ENCODE measurements at places on chromosomes 16 and 17.

- no peak for DNase-seq
These were observed 47.1 kb downstream of the SRCIN1 start for GRCh38 chr17:38558728-38559050.

GRCh38 chr17:82400206-82400605 lies 17.9 kb upstream of the HEXD start:
- no peak for DNase-seq

DNA sequence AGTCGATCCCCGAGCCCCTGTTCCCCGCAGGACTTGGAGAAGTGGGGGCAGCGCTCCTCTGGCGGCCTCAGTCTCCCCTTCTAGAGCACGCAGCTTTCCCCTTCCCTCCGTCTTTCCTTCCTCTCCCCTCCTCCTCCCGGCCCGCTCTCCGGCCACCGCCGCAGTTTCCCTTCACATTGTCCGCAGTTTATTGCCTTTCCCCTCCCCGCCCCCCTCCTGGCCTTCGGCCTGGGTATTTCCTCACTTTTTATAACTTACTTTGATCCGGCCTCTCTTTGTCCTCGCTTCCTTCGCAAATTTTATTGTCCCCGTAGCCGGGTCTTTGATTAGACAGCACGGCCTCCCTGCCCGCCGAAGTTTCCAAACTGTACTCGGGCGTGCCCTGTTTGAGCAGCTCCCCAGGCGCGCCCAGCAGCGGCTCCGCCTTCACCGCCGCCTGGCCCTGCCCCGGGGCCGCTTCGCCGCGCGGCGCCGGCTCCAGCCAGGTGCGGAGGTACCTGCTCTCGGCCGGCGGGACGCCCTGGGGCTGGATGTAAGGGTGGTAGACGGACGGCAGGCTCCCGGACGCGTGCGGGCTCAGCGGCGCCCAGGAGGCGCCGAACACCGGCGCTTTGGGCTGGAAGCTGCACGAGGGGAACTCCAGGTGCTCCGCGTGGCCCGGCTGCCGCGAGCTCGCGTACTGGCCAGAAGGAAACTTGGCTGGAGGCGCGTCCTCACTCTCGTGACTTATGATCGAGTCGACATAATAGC lies 488 bp downstream of the HOXB9 start:
- DNase-seq = no peak

DNA sequence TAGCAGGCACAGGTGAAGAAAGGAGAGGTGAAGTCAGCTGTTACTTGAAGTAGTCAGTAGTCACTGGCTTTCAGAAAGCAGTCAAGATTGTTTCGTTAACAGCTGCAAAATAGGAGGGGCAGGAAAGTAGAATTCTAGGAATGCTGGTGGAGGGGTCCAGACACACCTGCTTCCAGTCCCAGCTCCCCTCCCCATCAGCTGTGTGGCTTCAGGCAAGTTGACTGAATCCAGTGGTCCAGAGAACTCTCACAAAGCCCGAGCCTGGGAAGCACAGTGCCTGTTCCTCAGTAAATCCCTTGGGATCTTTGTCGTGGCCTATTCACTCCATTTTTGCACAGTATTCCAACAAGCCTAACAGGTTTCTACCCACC lies 4.6 kb upstream of the SOCS1 start:
- no peak for DNase-seq

DNA sequence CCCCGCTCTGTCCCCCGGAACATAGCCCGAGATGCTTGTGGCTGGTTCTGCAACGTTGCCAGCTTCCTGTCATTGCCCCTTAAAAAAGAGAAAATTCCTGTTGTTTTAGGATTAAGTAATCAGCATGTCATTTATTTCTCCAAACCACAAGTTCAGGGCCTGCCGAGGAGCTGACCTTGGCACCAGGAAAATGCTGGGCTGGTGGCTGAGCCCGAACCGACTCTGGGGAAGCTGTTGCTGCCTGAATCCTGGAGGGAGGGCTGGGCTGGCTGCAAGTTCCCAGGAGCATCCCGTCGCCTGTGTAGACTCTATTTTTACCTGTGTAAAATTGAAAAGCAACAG lies 130.9 kb upstream of the FOXF1 start:
- no peak for DNase-seq

DNA sequence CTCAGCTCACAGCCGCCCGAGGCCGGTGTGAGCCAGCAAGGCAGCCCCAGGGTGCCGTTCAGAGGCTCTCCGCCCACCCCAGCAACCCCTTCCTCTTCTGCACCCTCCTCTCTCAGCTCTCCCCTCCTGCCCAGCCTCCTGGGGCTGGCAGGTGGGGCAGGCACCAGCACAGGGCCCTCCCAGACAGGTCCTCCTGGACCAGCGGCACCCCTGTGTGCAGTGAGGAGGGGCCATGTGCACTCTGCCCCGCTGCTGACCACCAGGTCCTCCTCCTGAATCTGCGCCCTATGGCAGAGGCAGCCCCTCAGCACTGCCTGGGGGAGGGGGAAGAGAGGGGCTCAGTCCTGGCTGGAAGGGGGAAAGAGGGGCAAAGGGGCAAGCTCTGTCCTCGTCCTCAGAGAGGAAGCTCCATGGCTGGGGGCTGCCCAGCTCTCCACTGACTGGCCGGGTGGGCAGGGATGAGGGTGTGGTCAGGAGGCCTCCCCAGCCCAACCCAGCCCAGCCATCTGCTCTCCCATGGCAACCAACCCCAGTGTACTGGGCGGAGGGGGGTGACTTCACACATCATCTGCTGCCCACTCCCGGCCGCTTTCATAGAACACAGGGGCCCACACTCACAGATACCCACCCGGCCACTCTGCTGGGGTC lies 5.4 kb upstream of the BCAR1 start:
- DNase-seq = no peak

- DNase-seq = no peak
These were observed 460.8 kb upstream of the TOM1L1 start for GRCh38 chr17:54439816-54440215.

DNA sequence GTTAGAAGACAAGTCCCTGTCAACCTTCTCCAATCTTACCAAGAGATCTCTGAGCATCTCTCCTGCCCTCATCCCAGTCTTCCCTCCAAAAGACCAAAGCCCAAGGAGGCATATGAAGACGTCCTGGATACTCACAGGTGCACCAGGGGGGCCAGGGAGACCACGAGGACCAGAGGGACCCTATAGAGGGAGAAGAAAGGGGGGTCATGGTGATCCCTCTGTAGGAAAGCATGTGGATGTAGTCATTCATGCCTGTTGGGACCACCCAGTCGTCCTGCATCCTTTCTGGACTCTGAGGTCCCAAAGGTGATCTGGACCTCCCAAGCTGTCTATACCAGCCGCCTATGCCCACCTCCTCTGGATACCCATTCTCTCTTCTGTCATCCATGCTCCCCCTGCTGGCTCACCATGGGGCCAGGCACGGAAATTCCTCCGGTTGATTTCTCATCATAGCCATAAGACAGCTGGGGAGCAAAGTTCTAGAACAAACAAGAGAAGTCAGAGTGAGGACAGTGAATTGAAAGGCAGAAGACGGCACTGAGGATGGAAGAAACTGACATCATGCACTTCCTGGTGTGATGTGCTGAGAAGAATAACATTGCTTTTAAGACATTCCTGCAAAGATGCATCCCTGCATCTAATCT lies 3.3 kb downstream of the COL1A1 start:
- DNase-seq = peak; percentile 28

GRCh38 chr17:76246080-76247066 lies 6.1 kb upstream of the RNF157 start:
- no peak for DNase-seq

DNA sequence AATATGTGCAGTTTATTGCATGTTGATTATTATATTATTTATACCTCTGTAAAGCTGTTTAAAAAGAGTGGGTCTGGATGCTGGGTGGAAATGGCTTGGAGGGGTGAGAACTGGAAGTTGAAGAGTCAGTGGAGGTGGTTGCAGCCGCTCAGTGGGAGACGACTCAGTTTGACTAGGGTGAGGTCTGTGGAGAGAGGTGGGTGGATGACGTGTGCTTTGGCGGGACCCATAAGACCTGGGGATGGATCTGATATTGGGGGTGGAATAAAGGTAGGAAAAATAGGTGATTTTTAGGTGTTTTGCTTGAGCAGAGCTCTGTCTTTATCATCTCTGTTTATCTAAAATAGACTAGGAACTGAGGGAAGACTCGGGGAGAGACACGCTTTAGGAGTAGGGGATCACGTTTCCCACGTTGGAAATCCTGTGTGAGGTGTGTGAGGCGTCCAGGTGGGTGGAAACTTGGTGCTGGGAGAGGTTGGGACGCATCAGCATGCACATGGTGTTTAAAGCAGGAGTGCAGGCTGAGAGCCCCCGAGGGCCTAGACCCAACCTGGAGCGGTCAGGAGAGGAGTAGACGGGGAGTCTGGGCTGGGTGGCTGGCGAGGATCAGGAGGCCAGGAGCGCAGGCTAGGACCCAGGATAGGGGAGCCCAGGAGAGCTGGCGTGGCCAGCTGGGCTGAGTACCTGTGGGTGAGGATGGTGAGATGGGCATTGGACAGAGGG lies 17.2 kb downstream of the NT5M start:
- DNase-seq = no peak

DNA sequence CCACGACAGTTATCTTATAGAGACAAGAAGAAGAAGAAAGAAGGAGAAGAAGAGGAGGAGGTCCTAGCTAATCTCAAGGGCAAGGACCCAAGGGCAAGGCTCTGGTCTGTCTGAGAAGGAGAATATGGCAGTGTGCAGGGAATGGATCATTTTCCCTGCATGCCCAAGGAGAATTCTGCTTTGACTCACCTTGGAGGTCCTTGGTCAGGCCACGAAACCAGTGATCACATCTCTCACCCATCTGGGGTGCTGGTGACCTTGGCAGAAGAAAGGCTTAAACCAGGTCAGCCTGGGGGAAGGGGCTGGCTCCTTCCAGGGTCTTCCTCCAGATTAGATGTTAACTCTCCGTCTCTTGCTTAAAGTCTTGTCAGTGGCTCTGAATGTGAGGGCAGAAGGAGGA lies 1.6 kb upstream of the FMNL1 start:
- no peak for DNase-seq

DNA sequence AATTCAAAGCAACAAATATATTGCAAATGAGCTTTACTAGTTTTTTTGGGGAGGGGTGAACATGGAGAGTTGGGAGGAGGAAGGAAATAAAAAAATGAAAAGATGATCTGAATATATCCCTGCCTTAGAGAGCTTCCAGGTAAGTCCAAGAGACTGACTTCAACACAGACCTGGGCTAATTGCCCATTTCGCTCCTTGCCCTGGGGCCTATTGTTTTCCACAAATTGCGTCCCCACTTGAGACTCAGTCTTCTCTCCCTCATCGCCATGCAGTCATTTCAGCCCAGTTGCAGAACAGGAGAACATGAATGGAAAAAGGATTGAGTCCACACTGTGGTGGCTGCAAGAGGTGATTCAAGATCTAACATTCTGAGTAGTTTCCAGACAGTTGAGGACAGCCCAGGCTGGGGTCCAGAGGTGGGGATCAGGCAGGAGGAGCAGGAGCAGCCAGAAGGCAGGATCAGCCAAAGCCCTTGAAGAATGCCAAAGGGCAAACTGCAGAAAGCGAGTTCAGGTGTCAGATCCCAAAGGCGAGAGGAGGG lies 21.6 kb upstream of the TOB1 start:
- DNase-seq = no peak

GRCh38 chr16:76835339-76835738 lies 355.7 kb upstream of the MON1B start:
- no peak for DNase-seq

DNA sequence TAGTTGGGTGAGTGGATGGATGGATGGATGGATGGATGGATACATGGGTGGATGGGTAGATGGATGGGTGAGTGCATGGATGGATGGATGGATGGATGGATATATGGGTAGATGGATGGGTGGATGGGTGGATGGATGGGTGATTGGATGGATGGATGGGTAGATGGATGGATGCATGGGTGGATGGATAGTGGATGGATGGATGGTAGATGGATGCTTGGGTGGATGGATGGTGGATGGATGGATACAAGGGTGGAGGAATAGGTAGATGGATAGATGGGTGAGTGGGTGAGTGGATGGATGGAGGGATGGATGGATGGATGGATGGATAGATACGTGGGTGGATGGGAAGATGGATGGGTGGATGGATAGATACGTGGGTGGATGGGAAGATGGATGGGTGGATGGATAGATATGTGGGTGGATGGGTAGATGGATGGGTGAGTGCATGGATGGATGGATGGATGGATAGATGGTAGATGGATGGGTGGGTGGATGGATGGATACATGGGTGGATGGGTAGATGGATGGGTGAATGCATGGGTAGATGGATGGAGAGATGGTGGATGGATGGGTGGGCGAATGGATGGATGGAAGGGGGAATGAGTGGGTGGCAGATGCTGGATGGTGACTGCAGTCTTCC lies 19.0 kb downstream of the ZNF469 start:
- no peak for DNase-seq

- no peak for DNase-seq
These were observed 622.6 kb upstream of the GOT2 start for GRCh38 chr16:59356709-59357108.

DNA sequence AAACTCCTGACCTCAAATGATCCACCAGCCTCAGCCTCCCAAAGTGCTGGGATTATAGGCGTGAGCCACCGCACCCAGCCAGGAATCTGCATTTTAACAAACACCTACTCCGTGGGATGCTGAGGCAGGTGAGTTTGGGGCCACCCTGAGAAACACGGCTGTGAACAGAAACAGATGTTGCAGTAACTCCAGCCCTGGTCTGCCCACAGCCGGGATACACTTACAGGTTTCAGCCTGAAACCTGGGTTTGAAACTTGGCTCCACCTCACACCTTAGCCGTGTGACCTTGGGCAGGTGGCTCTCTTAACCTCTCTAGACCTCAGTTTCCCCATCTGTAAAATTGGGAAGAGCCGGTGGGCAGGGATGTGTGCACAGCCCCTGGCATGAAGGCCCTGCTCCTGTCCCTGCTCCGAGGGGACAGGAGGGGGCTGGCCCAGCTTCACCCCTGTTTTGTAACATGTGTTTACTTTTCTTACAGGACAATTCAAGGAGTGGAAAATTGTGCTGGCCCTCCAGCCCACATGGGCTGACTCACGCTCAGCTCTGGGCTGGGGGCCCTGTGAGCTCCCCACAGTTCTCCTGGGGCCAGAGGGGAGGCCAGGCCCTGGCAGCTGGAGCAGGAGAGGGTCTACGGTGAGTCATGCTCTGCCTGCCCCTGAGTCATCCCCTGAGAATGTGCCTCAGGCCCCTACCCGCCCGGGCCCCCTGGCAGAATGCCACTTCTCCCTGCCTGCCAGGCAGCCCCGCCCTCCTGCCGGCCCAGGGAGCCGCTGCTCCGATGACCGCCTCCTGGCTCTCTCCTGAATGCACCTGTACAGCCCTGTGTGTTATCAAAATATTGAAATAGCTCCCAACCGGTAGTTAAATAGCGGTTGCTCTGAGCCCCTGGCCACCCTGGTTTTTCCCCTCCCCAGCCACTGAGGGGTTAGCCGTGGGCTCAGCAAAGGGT lies 7.7 kb upstream of the PPL start:
- DNase-seq = no peak

GRCh38 chr17:30324723-30325122 lies 9.1 kb downstream of the TMIGD1 start:
- no peak for DNase-seq
